ENCODE measurements at places on chromosomes 1 and 21.

DNA sequence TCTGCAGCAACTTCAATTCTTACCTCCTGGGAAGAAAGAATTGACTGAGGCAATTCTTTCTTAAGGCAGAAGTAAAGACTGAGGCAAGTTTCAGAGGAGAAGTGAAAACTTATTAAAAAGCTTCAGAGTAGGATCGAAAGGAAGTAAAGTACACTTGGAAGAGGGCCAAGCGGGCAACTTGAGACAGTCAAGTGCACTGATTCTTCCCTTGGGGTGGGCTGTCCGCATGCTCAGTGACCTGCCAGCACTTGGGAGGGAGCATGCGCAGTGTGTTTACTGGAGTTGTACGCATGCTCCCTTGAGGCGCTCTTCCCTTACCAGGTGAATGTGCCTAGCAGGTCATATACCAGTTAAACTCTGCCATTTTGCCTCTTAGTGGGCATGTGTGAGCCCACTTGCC is 55.3 kb upstream of the NBPF3 start:
- peak; percentile 27 for DNase-seq

DNA sequence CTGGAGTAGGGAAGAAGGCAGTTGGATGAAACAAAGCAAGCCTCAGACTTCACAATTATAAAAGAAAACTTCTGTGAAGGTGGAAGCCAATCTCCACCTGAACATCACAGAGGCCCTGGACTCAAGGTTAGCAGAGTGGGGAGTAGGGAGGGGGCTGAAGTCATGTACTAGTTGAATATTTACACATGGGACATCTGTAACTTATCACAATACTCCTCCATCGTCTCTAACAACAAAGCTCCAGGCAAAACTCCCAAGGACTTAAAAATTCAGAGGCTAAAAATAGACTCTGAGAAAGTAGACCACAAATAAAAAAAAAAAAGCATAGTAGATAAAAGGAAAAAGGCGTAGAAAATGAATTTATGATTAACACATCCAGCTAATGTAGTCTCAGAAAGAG is 326.3 kb upstream of the PKN2 start:
- no peak for DNase-seq

- DNase-seq = no peak
Observed at GRCh38 chr1:17540255-17541001, 930 bp downstream of the ARHGEF10L start.

DNA sequence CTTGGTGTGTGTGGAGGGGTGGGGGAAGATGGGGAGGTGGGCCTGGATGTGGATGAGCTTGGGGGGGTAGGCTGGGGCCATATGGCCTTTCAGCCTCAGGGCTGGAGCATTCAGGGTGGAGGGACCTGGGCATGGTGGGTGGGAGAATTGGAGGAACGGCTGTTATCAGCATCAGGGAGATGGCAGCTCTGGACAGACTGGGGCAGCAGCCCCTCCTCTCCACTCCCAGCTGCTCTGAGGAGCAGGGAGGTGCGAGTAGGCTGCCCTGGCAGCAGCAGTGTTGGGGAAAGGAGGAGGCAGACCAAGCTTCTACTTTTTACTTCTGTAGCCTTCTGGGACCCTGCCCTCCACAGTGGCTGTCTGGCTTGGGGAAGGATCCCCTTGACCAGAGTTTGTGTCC is 10.2 kb downstream of the PPFIA4 start:
- DNase-seq = no peak

GRCh38 chr1:181478306-181478705 is 5.0 kb upstream of the CACNA1E start:
- DNase-seq = no peak

GRCh38 chr1:205570173-205570501 is 61.7 kb downstream of the ELK4 start:
- no peak for DNase-seq
